GF-D8 (cell line): ENCODE measurements at places on chromosomes 16 and 17.

- no peak for DNase-seq
These were observed 4.4 kb downstream of the CREBBP start for GRCh38 chr16:3876160-3876559.

- DNase-seq, result no peak
These were observed 227.3 kb downstream of the COPRS start for GRCh38 chr17:31631766-31632165.

DNA sequence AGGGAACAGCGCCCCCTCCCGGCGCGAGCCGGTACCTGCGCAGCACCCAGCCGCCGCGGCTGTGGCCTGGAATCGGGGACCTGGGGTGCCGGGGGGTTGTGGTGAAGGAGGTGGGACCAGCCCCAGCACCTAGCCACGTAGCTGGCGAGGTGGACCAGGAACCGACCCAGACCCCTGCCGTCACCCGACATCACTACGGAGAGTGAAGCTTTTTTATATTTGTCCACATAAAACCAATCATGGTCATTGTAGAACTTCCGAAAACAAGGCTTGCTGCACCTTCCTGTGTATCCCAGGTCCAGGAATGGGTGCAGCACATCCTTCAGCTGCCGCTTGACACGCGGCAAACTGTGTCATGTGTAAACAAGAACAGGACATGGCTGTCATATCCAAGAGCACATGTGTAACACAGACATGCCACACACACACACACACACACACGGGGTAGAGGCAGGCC lies 1.3 kb downstream of the HBQ1 start:
- no peak for DNase-seq

DNA sequence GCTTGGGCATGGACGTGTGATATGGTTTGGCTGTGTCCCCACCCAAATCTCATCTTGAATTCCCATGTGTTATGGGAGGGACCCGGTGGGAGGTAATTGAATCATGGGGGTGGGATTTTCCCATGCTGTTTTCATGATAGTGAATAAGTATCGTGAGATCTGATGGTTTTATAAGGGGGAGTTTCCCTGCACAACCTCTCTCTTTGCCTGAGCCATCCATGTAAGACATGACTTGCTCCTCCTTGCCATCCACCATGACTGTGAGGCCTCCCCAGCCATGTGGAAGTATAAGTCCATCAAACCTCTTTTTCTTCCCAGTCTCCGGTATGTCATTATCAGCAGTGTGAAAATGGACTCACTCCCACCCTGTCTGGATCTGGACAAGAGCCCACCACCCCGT lies 393.4 kb downstream of the SEC14L1 start:
- no peak for DNase-seq

GRCh38 chr17:72714357-72714966 lies 378.0 kb downstream of the SLC39A11 start:
- DNase-seq, result no peak

- DNase-seq, result no peak
These were observed 20.3 kb downstream of the GPT2 start for GRCh38 chr16:46904471-46904870.

DNA sequence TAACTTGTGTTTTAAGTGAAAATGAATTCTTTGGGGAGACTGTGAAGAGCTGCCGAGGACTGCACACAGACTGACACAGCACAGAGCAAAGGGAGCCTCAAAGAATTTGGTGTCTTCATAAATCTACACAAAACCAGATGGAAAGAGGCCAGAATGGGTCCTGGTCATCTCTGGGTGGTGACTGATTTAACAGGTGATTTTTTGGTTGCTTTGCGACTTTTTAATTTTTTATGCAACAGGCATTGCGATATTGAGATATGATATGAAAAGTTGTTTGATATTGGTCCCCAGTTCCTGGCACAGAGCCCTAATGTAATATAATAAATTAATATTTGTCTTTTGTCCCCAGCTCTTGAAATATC lies 12.6 kb upstream of the EIF1 start:
- DNase-seq, result no peak

GRCh38 chr17:34378664-34379101 lies 15.7 kb upstream of the CCL1 start:
- no peak for DNase-seq
